ENCODE measurements at places on chromosomes 3 and 15.

GRCh38 chr3:31636694-31637442 is 104.1 kb downstream of the STT3B start:
- DNase-seq, result no peak

DNA sequence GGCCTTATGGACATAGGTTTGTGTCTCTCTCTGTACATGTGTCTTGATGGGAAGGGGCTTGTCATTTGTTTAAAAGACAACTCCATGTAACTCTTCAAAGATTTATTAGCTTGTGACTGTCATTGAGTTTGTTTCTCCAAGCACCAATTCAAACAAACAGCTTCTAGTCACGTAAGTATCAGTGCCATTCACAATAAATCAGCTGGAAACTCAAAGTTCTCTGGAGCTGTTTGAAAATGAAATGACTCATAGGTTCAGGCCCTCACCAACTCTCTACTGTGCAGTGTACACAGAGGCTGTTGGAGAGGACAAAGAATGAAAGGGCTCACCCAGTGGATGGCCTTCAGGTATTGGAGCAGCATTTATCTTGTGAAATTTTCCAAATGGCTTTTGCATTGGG is 476.3 kb downstream of the AGBL1 start:
- DNase-seq, result no peak

- no peak for DNase-seq
These were observed 59.7 kb downstream of the RLBP1 start for GRCh38 chr15:89161666-89162065.

DNA sequence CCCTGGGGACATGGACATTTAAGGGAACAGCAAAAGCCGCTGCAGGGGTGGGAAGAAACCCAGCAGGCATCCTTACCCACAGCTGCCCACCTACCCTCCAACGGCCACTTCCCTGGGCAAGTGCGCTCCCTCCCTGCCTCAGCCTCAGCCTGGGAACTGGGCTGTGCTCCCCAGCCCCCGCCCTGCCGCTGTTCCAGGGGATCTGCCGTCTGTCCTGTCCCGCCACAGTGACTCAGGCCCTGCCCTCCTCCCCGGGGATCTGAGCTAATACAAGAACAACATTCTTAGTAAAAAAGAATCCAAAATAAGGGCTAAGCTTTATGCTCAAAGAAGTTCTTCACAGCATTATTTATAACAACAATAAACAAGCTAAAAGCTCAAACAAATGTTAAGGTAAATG is 7.4 kb upstream of the IQSEC1 start:
- peak; percentile 90 for DNase-seq

- peak; percentile 87 for DNase-seq
These were observed 1.1 kb upstream of the SPTBN5 start for GRCh38 chr15:41894791-41895463.

DNA sequence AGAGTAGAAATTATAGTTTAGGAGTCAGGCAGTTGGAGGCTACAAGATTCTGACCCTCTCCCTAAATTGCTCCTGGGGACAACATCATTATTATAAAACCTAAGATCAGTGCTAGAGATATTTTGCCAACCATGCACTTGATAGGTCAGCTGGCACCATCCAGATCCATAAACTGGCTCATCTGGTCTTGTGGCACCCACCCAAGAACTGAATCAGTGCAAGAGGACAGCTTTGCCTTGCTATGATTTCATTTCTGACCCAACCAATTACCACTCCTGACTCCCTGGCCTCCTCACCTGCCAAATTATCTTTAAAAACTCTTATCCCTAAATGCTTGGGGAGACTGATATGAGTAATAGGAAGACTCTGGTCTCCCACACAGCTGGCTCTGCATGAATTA is 461.1 kb upstream of the TGFBR2 start:
- DNase-seq, result no peak

DNA sequence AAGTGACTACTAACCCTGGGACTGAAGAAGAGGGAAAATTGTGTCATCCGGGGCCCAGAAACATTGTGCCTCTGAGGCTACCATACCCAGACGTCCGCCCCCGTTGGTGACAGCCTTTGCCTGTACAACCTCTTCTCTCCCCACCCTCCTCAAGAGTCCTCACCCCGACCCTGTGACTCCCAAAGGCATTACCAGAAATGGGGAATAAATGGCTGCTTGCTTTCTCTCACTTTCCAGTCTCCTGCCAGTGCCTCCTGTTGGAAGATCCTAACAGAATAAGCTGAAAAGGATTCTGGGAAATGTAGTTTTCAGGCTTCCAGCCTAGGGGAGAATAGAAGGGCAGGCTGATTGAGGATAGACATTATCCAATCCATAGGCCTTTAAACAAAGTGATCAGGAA is 30.8 kb upstream of the SLC25A36 start:
- no peak for DNase-seq

GRCh38 chr3:77932926-77933325 is 893.0 kb downstream of the ROBO2 start:
- no peak for DNase-seq

GRCh38 chr3:84100861-84101260 is 857.9 kb upstream of the CADM2 start:
- no peak for DNase-seq

DNA sequence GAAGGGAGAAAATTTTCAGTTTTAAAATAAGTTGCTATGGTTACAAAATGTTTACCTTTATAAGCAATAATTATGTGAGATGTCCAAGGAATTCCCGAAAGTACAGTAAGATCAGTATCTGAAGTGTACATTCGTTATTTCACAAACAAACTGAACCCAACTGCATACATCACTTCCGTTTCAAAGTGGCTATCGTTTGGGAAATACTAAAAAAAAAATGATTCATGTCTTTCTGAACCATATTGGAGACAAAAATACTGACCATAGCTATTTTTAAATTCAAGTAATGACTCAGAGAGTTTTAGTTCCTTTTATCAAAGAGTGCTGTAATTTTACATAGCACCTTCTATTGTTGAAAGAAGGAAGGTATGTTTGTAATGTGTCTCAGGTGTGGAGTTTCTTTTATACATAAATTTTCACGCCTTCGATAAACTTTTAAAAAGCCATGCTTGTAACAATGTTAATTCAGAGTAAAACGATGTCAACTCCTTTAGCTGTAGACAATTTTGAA is 8.0 kb upstream of the ANKRD28 start:
- no peak for DNase-seq

GRCh38 chr3:113113361-113113760 is 98.0 kb upstream of the BOC start:
- DNase-seq, result no peak

- no peak for DNase-seq
These were observed 567.2 kb upstream of the CBLB start for GRCh38 chr3:106435899-106436453.

DNA sequence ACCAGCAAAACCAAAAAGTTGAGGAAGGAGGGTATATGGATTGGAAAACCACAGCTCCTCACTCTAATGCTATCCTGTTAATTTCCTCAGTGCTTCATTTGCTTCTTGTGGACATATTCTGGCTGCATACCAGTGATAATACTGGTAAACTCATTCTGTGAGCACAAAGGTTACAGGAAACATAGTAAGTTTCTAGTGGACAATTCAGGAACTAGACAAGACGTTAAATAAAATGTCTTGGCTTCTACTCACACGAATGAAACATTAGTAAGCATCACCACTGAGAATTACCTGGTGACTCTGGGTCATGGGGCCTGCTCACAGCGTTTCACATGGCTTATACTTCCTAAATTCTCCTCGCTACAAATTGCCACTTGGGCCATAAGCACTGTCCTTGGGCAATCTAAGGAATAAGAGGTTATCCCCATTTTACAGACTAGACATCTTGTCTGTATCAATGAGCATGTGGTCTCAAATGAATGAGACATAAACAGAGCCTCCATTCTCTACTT is 20.1 kb upstream of the PPIB start:
- DNase-seq, result no peak

DNA sequence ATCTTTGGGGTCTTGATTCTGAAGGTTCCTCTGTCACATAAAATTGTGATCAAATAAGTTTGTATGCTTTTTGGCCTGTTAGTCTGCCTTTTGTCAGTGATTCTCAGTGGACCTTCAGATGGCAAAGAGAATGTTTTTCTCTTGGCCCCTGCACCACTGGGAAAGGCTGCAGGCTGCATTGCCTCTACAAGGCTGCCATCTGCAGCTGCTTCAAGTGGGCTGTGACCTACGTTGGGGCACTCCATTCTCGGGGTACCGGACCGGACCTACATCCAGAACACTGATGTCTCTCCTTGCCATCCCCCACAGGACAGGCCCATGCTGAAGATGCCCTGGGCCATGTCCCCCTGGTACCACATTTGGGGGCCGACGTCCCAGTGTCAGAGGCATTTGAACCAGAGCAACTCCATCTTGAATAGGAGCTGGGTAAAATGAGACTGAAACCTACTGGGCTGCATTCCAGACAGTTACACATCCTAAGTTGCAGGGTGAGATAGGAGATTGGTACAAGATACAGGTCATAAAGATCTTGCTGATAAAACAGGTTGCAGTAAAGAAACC is 37.5 kb upstream of the MFGE8 start:
- no peak for DNase-seq

DNA sequence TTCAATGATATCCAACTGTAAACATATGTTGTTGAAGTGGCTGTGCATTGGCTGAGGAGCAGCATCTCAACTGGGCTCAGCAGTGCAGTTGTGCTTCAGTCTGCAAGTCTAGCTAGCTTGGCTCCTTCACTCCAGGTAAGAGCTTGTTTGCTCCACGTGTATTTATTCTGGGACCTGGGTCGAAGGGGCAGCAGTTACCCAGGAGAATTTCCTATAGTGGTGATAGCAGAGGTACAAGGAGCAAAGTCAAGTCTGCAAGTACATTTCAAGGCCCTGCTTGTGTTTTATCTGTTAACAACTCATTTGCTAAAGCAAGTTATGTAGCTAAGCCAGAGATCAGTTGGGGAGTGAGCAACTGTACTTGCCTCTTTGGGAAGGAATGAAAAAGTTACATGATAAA is 286.2 kb upstream of the UMPS start:
- DNase-seq, result no peak

GRCh38 chr15:56934269-56934668 is 15.8 kb downstream of the TCF12 start:
- no peak for DNase-seq

- DNase-seq, result no peak
These were observed 64.0 kb upstream of the RASGRF1 start for GRCh38 chr15:79154483-79155135.

- no peak for DNase-seq
These were observed 217.9 kb downstream of the SNRPN start for GRCh38 chr15:25172691-25173090.

DNA sequence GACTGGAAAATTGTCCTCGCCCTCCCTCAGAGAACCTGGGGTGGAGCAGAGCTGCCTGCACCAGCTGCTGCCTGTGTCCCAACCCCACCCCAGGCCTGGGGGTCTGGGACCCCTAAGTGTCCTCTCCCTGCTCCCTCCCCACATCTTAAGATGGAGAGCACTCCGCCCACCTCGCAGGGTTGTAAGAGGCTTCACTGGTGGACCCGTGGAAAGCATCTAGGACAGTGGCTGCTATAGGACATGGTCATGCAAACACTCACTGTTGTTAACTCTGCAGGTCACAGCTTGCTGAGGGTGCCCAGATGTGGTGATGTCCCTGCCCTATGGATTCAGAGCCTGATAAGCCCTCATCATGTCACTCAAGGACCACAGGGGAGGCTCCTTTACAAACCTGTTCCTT is 62.0 kb upstream of the ARNT2 start:
- DNase-seq, result no peak

GRCh38 chr15:74782259-74783071 is 585 bp downstream of the CSK start:
- DNase-seq, result no peak

DNA sequence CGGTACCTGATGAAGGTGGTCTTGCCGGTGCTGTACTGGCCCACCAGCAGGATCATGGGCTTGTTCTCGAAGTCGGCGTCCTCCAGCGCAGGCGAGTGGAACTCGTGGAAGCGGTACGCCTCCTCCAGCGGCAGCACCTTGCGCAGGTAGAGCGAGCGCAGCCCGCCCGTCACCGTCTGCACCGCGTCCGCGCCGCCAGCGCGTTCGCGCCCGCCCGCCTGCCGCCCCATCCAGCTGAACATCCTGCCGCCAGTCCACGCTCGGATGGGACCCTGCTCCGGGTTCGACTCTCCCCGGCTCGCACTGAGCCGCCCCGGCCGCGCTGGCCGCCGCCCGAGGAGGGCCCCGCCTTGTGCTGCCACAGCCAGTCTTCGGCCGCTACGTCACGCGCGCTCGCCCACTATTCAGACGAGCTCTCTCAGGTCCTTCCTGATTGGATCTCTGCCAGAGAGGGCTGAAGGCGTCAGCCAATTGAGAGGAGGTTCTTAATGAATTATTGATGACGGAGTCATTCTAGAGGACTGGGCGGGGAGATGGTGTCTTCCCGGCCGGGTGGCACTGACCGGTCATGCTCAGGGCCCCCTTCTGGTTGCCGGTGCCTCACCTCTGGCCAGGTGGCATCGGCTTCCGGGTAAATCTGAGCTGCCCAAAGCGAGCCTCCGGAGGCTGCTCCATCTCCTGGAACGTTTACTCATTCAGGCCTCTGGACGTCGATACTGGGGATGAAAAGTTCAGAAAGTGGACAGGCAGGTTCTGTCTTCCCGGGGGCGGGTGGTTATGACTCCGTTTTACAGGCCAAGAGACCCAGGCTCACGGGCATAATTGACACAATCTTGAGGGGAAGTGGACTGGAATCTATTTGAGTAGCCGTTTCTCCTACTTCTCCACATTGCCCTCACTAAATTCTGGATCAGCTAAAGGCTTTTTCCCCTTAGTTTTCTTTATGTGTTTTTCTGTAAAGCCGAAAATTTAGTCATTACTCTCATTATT is at the start of gene EHD4:
EHD4 (minus strand) TSS at position 305 of the 990 bp plus-strand sequence; CDS start at position 242, 63 bp downstream.
- DNase-seq, result peak; percentile 98

GRCh38 chr3:123728014-123728413 is 143.2 kb upstream of the HACD2 start:
- no peak for DNase-seq

GRCh38 chr3:27252646-27253045 is 116.5 kb downstream of the NEK10 start:
- DNase-seq, result no peak

DNA sequence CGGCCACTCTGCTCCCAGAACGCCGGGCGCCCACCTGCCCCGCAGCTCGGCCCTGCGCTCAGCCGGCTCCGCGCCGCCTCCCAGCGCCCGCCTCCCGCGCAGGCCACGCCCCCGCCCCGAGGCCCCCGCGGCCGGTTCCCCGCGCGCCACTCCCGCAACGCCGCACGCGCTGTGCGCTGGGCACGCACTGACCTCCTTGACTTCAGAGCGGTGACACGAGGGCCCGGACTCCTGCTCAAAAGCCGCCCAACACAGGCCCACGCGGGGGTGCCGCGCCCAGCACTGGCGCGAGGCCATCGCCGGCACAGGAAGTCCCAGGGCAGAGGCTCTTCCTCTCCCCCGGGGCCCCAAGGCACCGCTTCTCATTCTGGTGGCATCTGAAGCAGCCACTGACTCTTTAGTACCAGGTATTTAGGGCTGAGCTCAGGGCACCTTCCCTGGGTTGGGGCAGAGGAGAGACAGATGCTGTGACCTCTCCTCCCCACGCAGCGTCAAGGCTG is 12.4 kb downstream of the TNK2 start:
- no peak for DNase-seq

- no peak for DNase-seq
These were observed 10.8 kb upstream of the VILL start for GRCh38 chr3:37979541-37980461.
